ENCODE measurements at places on chromosomes 3 and 15.

DNA sequence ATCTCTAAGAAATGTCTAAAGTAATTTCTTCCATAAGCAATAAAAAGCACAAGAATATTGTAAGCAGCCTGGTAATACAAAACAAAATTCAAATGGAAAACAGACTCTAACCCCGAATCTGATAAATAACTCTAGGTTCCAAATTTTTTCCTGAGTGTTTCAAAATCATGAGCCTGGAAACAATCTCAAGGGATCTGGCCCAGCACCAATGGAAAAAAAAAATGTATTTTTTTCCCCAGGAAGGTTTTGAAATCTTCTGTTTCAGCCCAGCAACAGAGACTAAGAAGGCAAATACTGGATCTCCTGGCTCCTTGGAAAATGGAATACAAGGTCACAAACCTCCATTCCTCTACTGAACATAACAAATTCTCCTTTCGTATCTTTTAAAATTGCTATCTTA, 13.0 kb downstream of the TBC1D2B start:
- no peak for DNase-seq

DNA sequence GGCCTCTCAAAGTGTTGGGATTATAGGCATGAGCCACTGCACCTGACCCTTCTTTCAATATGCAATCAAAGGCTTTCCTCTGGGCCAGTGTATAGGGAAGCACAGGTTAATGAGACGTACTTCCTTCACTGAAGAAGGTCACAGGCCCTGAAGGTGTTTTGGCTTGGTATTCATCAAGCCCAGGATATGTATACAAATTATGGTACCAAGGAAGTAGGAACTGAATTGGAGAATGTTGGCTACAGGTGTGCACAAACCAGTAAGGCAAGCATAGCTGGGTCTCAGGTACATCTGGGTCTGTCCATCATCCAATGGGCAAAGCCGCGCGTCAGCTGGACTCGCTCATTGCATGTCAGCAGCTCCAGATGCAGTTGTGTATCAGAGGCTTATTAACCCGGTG, 237.9 kb downstream of the ADAMTS17 start:
- no peak for DNase-seq

- no peak for DNase-seq
Observed at GRCh38 chr3:154384479-154384878, 45.5 kb downstream of the GPR149 start.

- no peak for DNase-seq
Observed at GRCh38 chr3:138940446-138940845, 6.5 kb downstream of the FOXL2 start.

Data from thyroid gland (tissue), 4 donors.